Activated CD4-positive, alpha-beta T cell treated with anti-CD3 and anti-CD28 coated beads, Interleukin-2, amount 10 ng/mL, durations not matched to agents 7 days and 5 days (primary cell): ENCODE measurements at places on chromosomes 3 and 15. TPM values are rescaled to one million over a fixed set of nuclear protein-coding genes. Genes with fewer than 3 reads are reported as not detected.

- peaks cover 51% of the 10 kb centered on the region for H3K4me1 ChIP-seq
- H3K27me3 ChIP-seq: no peaks in the 10 kb centered on the region
- peaks cover 69% of the 10 kb centered on the region for H3K36me3 ChIP-seq
- peak; percentile 50 for DNase-seq
These were observed 1.4 kb downstream of the MBNL1 start for GRCh38 chr3:152269831-152270734.

DNA sequence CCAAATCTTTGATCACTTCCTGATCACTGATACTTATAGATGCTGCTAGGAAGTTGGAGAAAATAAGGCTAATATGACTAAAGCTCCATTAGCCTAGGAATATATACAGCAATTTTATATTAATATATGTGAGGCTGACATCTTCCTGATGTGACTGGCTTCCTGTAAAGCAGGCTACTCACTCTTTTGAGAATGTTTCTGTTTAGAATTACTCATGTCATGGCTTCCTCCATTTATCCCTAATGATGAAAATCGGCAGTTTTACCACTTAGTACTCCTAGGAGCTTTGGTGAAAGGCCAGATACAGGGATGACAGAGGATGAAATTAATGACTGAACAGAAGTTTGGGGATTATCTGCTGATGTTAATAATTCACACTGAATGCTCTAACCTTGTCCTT, 3.9 kb upstream of the MAP1A start:
- no peak for DNase-seq
- H3K27ac ChIP-seq: peak overlapping the region; percentile 82
- H3K36me3 ChIP-seq: peaks cover 7% of the 10 kb centered on the region
- peak overlapping the region; percentile 54 for H3K4me3 ChIP-seq
- peaks cover 22% of the 10 kb centered on the region for H3K27me3 ChIP-seq

- no peaks in the 10 kb centered on the region for H3K4me1 ChIP-seq
- H3K36me3 ChIP-seq: peaks cover 77% of the 10 kb centered on the region
- H3K4me3 ChIP-seq: no peak overlapping the region
- no peak for DNase-seq
- no peaks in the 10 kb centered on the region for H3K27me3 ChIP-seq
These were observed 66.5 kb downstream of the UBE3A start for GRCh38 chr15:25372298-25372697.

GRCh38 chr3:14516738-14517345, 23.3 kb downstream of the GRIP2 start:
- no peak for DNase-seq
- peaks cover 1% of the 10 kb centered on the region for H3K27me3 ChIP-seq
- H3K36me3 ChIP-seq: no peaks in the 10 kb centered on the region

GRCh38 chr15:77474310-77474988, 53.8 kb downstream of the HMG20A start:
- H3K4me1 ChIP-seq: peaks cover 5% of the 10 kb centered on the region
- no peak overlapping the region for H3K27ac ChIP-seq
- no peak for DNase-seq
- H3K27me3 ChIP-seq: no peaks in the 10 kb centered on the region
- peaks cover 29% of the 10 kb centered on the region for H3K36me3 ChIP-seq

GRCh38 chr15:38229705-38230310, 22.8 kb upstream of the SPRED1 start:
- no peak for DNase-seq
- H3K27me3 ChIP-seq: peaks cover 7% of the 10 kb centered on the region
- no peaks in the 10 kb centered on the region for H3K4me1 ChIP-seq
- no peaks in the 10 kb centered on the region for H3K36me3 ChIP-seq

DNA sequence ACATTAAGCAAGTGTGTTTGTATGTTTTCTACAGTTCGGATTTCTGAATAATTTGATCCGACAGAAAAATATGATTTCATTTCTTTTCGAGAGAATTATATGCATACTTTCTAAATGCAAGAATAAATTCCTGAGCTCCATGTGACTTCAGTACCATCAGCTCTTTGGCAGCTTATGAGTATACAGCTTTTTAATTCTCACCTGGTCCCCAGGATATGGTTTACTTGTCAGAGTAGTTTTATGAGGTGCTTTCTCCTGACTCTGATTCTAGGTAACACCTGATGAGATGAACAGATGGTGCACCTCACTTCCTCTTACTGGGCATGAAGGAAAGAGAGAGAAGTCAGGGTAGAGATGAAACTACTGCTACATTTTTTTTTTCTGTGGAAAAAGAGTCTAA, 3.1 kb downstream of the HGD start:
- H3K4me1 ChIP-seq: peaks cover 8% of the 10 kb centered on the region
- H3K36me3 ChIP-seq: peaks cover 2% of the 10 kb centered on the region
- no peak for DNase-seq
- H3K27ac ChIP-seq: no peak overlapping the region
- H3K27me3 ChIP-seq: peaks cover 2% of the 10 kb centered on the region
- no peak overlapping the region for H3K4me3 ChIP-seq

DNA sequence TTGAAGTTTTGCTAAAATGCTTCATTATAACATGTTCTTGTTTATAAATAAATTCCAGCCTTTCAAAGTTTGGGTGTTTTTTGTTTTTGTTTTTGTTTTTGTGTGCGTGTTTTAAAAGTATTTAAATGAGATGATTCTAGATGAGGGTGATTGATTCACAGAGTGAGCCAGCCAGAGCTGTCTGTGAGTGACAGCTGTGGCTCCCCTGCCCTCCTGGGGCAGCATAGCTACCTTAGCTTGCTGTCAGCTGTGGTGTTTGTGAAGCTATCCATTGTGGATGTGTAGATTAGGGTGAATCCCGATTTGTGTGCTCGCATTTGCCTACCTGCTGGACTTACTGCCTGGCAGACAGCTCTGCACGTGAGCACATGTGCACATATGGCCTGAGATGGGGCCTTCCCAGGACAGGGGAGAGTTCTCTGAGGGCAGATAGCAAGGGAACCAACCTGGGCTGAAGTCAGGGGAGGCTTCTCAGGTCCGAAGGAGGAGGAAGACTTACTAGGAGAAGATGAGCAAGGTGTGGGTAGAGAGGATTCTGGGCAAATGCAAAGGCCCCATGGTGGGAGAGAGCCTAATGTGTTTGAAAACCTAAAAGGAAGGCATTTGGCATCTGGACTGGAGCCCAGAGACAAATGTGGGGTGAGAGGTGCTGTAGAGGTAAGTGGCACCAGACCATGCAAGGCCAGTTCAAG, 124.2 kb downstream of the EEFSEC start:
- peak overlapping the region; percentile 20 for H3K27ac ChIP-seq
- no peaks in the 10 kb centered on the region for H3K4me1 ChIP-seq
- H3K36me3 ChIP-seq: no peaks in the 10 kb centered on the region
- H3K27me3 ChIP-seq: no peaks in the 10 kb centered on the region
- H3K4me3 ChIP-seq: no peak overlapping the region

DNA sequence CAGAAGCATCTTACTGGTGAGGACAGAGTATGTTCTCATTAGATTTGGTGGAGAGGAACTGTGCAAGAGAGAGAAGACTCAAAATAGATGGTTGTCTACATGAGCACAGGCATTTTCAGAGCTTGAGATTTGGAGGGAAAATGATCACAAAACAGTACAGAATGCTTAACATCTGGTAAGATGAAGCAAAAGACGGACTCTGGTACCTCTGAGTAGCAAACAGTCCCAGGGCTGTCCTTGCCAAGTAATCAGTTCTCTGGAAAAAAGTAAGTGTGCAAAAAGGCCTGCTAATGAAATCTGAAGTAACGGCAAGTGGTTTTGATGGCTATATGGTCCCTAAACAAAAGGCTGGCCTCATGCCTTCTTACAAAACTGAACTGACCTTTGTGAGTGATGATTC, 414.2 kb downstream of the CNTN4 start:
- no peak for DNase-seq
- H3K4me3 ChIP-seq: no peak overlapping the region

GRCh38 chr3:54257125-54257720, 134.9 kb downstream of the CACNA2D3 start:
- DNase-seq: no peak
- H3K4me1 ChIP-seq: no peaks in the 10 kb centered on the region
- no peak overlapping the region for H3K27ac ChIP-seq
- no peaks in the 10 kb centered on the region for H3K36me3 ChIP-seq

DNA sequence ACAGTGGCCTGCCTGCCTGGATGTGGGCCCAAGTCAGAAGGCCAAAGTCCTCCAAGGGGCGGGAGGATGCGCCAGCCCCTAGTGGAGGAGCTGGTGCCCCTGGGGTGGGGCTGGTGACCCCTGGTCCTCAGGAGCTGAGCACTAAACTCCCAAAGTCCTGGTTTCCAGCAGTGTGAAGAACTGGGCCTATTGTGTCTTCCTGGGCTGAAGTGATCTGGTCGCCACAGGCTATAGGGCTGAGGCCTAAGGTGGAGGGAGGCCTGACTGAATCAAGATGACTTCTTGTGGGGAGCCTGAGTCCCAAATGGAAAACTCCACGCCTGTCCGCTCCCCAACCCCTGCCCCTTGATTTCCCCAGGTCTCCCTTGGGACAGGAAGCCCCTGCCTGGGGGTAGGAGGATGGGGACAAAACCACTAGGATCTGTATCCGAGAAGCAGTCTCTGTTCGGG, 753 bp upstream of the FES start:
- H3K27ac ChIP-seq: peak overlapping the region; percentile 57
- H3K27me3 ChIP-seq: no peaks in the 10 kb centered on the region
- peaks cover 23% of the 10 kb centered on the region for H3K36me3 ChIP-seq
- H3K4me1 ChIP-seq: peaks cover 33% of the 10 kb centered on the region
- H3K4me3 ChIP-seq: no peak overlapping the region

- DNase-seq: no peak
- no peak overlapping the region for H3K4me3 ChIP-seq
These were observed 84.3 kb upstream of the ABI3BP start for GRCh38 chr3:101077361-101078011.

DNA sequence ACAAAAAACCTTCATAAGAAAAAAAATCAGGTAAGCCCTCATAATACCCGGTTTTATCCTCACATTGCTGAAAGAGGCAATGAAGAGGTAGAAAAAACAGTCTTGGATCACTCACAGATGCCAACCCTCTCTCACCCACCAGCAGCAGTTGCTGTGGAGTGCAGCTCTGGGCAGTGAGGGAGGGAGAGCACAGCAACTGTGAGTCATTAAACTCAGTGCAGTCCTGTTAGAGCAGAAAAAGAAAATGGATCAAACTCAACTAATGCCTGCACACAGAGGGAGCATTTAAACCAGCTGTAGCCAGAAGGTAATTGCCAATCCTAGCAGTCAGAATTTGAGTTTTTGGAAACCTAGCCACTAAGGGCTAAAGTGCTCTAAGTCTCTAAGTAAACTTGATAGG, 1050.6 kb upstream of the ALCAM start:
- DNase-seq: no peak
- no peak overlapping the region for H3K27ac ChIP-seq
- H3K4me1 ChIP-seq: no peaks in the 10 kb centered on the region
- no peaks in the 10 kb centered on the region for H3K27me3 ChIP-seq

- H3K27me3 ChIP-seq: no peaks in the 10 kb centered on the region
- no peak overlapping the region for H3K27ac ChIP-seq
- no peak overlapping the region for H3K4me3 ChIP-seq
- peaks cover 14% of the 10 kb centered on the region for H3K4me1 ChIP-seq
- no peak for DNase-seq
These were observed 62.7 kb downstream of the SLMAP start for GRCh38 chr3:57818772-57819171.

- no peaks in the 10 kb centered on the region for H3K27me3 ChIP-seq
- DNase-seq: no peak
- H3K4me1 ChIP-seq: no peaks in the 10 kb centered on the region
- no peaks in the 10 kb centered on the region for H3K36me3 ChIP-seq
- no peak overlapping the region for H3K4me3 ChIP-seq
These were observed 43.9 kb upstream of the CA12 start for GRCh38 chr15:63425426-63425985.

DNA sequence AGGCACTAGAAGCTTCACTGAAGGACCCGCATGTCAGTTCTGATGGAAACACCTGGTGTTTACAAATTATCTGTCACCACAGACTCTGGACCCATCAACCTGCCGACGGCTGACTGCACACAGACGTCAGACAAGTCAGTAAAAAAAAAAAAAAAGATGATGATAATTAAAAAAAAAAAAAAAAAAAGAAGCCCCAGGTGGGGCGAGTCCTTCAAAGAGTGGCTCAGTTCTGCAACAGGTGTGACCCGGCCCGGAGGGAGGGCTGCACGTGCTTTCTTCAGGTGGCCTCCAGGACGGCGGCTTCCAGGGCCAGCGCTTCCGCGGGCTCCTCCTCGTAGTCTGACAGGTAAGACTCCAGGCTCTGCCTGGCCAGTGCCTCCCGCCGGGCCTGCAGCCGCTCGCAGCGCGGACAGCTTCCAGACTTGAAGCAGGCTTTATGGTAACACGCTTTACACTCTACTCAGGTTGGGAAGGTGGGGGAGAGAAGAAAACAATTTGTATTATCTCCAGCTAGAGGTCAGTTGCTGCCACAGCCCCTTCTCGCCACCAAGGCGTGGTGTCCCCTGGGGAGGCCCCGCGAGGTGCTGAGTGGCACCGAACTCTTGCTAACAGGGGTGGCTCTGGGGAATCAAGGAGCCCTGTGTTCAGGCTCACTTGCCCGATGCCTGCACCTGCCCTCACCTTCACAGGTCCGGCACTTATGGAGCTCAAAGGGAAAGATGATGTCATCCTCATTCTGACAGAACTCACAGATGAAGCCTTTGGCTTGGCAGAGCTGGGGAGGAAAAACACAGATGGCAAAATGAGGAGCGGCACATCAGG, 61.8 kb downstream of the RUBCN start:
- no peaks in the 10 kb centered on the region for H3K4me1 ChIP-seq
- H3K27ac ChIP-seq: no peak overlapping the region
- peaks cover 40% of the 10 kb centered on the region for H3K36me3 ChIP-seq
- H3K27me3 ChIP-seq: no peaks in the 10 kb centered on the region
- H3K4me3 ChIP-seq: no peak overlapping the region

GRCh38 chr3:51304230-51304629, 80.9 kb upstream of the MANF start:
- peaks cover 4% of the 10 kb centered on the region for H3K36me3 ChIP-seq
- no peak for DNase-seq
- H3K27ac ChIP-seq: no peak overlapping the region

DNA sequence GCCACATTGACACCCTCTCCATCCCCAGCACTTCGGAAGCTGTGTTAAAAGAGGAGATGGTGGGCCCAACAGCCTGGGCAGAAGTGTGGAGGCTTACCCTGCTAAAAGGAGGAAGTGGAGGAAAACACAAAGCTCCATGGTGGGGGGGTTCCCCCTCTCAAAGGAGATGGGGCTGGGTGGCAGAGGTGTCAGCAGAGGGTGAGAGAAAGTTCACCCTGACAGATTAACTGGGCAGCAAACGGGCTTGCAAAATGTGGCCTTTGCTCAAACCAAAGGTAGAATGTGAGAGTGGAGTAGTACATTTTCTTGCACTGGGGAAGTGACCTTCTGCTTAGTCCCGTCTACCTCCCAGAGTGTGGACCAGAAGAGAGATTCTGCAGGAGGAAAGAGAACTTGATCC, 44.7 kb downstream of the MYO1E start:
- no peak overlapping the region for H3K4me3 ChIP-seq
- no peaks in the 10 kb centered on the region for H3K36me3 ChIP-seq
- peaks cover 23% of the 10 kb centered on the region for H3K27me3 ChIP-seq

- peaks cover 31% of the 10 kb centered on the region for H3K4me1 ChIP-seq
- DNase-seq: no peak
- H3K27ac ChIP-seq: no peak overlapping the region
- H3K4me3 ChIP-seq: no peak overlapping the region
These were observed 1.7 kb downstream of the KNL1 start for GRCh38 chr15:40595773-40596172.

- no peaks in the 10 kb centered on the region for H3K4me1 ChIP-seq
- no peaks in the 10 kb centered on the region for H3K36me3 ChIP-seq
- H3K4me3 ChIP-seq: no peak overlapping the region
- peaks cover 9% of the 10 kb centered on the region for H3K27me3 ChIP-seq
- no peak for DNase-seq
These were observed 61.1 kb downstream of the DUT start for GRCh38 chr15:48392356-48392755.

The SLC2A2 gene
- total RNA-seq: not detected

The MUC20 gene
- total RNA-seq: 1.2 TPM

The ADAMTS9 gene
- total RNA-seq: not detected

The GATM gene
- total RNA-seq: 1.6 TPM

The RBPMS2 gene
- 0.10 TPM for total RNA-seq
